Activated CD4-positive, CD25-positive, alpha-beta regulatory T cell treated with anti-CD3 and anti-CD28 coated beads, Interleukin-2, amount 50 U/mL, for 24 hours (primary cell): ENCODE measurements at places on chromosomes 7 and 10.

GRCh38 chr7:35254496-35255442, 869 bp upstream of the TBX20 start:
- ATAC-seq: no peak

GRCh38 chr10:122490268-122490667, 28.9 kb downstream of the HTRA1 start:
- ATAC-seq: no peak

- no peak for ATAC-seq
Observed at GRCh38 chr7:55307123-55307916, 57.8 kb upstream of the LANCL2 start.

- no peak for ATAC-seq
Observed at GRCh38 chr10:34488476-34489130, 326.5 kb downstream of the PARD3 start.

- ATAC-seq: no peak
Observed at GRCh38 chr10:131021969-131022368, 289.6 kb downstream of the TCERG1L start.

- no peak for ATAC-seq
Observed at GRCh38 chr7:44965441-44965903, 13.3 kb downstream of the MYO1G start.

DNA sequence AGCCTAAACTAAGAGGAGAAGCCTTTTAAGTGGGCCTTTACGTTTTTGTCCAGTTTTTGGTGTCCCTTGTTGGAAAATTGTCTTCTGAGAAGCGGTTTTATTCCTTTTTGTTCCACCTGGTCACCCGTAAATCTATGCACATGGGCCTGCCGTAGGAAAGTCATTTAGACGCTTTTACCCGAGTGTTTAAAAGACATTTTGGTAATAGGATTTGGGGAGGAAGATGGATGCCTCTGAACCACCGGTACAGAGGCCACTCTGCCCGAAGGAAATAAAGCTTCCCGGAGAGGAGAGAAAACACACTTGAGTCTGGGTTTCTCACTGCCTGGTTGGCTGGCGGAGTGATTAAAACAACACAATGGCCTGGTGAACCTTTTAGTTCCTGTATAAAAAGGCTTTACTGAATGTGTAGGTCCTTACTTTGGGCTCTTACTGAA, 760 bp downstream of the THNSL1 start:
- ATAC-seq: no peak

DNA sequence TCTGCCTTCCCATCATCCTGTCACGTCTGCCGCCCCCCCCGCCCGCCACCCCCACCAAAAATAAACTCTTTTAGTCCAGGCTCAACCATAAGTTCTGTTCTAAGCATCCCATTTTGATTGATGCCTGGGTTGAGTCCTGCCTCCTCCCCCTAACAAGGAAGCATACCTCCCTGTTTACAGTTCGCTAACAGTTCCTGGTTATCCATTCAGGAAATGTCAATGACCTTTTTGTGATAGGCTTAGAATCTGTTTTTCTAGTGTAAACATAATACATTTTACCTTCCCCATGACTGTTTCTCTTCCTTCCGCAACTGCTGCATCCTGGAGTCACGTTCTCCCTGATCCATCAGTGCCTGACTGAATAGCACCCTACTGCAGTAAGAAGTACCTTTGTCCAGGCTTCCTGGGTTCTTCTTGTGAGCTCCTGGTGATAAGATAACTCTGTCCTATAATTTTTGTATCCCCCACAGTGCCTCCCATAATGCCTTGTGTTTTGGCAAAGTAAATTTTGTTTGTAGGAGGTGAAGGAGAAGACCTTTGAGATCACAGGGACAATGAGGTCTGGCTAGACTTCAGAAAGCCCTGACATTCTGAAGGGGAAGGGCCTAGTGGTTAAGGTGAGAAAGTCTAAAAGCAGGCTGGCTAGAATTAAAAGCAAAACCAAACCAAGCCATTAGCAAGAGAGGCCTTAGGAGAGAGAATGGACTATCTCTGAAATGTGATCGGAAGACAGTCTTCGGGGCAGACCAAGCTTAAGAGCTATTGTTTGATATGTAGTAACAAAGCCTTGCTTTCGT, 7.3 kb downstream of the AGFG2 start:
- ATAC-seq: peak; percentile 27

DNA sequence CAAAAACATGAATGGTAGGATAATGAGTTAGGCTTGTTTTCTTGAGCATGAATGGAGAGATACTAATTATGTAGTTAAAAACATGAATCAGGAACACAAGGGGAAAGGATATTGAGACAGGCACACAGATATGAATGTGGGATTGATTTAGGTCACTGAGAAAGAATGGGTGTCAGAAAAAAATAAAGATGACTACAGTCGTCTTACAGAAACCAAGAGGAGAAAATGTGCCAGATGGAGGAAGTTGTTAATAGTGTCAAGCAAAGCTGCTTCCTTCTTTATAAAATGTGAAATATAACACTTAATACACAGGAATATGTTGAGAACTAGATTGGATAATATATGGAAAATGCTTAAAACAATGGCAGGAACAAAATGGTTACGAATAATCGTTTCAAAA, 173.3 kb upstream of the BET1 start:
- ATAC-seq: no peak

DNA sequence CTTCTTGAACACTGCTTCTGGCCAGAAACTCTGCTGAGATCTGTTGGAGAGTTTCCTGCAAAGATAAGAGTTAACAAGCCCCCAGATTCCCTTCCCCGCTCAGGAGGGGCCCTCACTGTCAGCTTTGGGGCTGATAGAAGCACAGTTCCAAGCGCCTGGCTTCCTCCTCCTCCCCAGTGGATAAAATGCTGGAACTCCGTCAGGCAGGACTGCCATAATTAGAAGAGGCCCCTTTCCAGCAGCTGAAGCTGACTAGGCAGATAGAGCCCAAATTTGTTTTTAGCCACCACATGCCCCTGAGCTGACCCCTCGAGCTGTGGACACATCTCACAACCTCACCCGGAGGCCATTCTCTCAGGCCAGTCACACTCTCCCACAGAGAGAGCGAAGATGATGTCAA, 89.4 kb downstream of the TBXAS1 start:
- no peak for ATAC-seq

GRCh38 chr10:31157123-31158010, 125.7 kb upstream of the ZNF438 start:
- no peak for ATAC-seq

DNA sequence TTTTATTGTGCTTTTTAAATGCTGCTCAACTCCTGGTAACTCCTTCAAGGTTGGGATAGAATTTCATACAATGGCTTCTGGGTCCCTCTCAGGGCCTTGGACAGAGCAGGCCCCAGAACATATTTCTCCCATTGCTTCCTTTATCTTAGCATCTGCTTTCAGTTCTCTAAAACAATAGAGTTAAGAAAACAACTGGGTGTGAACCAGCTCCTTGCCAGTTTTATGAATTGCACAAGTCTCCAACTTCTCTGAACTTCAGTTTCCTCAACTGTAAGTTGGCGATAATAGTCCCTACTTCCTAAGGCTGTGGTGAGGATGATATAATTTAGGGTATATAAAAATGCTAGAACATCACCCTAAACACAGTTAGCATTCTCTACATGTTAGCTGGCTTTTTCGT, 77.0 kb upstream of the INHBA start:
- ATAC-seq: no peak

- ATAC-seq: no peak
Observed at GRCh38 chr10:3500408-3500856, 284.6 kb downstream of the KLF6 start.

DNA sequence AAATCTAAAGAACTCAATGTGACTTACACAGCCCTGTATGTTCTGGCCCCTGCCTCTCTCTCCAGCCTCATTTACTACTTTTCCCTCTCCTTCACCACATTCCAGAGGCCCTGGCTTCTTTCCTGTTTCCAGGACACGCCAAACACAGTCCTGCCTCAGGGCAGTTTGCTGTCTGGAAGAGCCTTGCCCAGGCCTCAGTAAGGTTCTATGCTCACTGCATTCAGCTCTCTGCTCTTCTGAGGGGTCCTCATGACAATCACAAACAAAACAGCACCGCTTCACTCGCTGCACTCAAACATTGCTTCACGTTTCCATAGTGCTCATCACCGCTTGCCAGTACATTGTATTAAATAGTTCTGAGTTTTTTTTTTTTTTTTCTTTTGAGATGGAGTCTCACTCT, 35.1 kb upstream of the GARS1 start:
- no peak for ATAC-seq

DNA sequence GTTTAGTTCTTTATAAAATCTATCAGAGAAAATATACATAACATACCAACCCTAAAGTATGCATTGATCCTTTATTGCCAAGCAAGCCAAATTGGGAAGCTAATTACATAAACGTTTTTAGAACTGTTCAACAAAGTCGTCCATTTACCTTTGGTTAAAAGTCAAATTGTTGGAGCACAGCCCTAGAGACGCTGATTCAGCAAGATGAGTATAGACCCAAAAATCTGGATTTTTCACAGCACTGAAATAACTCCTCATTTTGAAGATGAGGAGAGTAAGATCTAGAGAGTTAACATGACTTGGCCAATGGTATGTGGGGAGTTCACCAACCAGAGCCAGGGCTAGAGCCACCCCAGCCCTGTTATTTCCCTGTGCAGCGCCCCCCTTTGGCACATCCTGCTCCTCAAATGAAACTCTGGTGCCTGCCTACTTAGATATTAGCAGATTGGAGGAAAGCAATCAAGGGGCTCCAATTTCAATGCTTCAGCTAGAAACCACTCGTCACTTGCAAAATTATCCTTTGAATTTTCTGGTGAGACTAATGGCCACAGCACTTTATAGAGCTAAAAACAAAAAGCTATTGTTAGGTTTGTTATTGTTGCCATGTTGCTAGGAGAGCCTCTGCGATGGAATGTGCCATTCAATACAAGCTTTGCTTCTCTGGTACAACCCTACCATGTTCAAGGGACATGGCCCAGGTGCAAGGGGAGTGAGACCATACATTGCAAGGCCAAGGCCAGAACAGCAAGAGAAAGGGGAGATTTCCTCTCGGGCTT, 132.6 kb upstream of the ZEB1 start:
- ATAC-seq: no peak

- ATAC-seq: no peak
Observed at GRCh38 chr10:3701491-3701890, 83.5 kb downstream of the KLF6 start.

- no peak for ATAC-seq
Observed at GRCh38 chr7:143172354-143172753, 10.9 kb upstream of the TAS2R39 start.

GRCh38 chr7:85172530-85172941, 14.3 kb downstream of the SEMA3D start:
- ATAC-seq: no peak

- no peak for ATAC-seq
Observed at GRCh38 chr7:135175931-135176330, 5.4 kb upstream of the CYREN start.

DNA sequence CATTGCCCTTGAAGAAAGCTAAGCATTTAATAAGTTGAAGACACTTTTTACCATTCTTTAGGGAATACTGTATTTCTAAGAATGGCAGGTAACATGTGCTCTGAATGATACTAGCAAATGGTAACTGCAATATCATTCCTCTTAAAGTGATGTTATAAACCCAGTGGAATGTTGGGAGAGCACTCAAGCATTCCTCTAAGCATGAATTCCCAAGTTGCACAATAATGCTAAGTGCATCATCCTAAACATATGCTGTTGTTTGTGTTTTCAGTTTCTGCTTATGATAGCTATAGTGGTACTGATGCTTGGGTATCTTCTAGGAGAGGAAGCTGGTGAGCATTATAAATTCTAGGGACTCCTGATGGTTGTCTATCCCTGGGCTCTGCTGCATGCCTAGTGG, 673.9 kb downstream of the PHTF2 start:
- ATAC-seq: no peak

DNA sequence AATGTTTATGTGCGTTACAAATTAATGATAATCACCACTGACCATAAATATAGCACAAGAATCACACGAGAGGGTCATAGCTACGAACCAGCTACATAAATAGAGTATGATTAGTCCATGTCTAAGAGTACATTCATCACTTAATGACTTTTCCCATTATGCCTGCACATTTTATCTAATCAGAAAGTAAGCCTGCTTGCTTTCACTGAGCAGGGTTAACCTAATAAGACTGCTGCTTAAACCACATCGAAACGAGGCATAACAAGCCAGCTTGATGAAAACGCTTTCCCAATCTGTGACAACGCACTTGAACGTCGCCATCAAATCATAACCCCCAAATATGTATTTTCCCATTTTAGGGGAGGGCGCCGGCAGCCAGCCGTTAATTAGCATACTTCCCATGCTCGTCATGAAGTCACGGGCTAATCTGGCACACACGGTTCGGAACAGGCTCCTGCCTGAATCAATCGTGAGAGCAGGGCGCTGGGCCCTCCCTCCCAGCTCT, 71.5 kb downstream of the EBF3 start:
- no peak for ATAC-seq

GRCh38 chr7:140676306-140676705, 3.6 kb downstream of the ADCK2 start:
- ATAC-seq: no peak

DNA sequence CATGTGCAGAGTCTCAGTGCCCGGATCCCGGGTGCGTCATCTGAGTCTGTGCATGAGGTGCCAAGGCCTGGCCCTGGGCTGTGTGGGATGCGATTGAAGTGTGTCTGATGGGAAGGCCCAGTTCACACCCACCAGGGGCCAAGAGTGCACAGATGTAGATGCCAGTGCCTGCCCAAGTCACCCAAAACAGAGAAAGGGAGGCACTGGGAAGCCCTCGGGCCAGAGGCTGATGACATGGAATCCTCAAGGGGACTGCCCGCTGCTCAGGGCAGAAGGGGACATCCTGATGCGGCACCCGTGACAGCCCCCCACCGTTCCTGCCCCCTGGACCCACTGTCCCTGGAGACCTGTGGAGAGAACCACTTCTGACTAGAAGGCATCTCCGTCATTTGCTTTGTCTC, 72.2 kb upstream of the ZNF479 start:
- ATAC-seq: no peak
